ENCODE measurements at places on chromosomes 2 and 18.

DNA sequence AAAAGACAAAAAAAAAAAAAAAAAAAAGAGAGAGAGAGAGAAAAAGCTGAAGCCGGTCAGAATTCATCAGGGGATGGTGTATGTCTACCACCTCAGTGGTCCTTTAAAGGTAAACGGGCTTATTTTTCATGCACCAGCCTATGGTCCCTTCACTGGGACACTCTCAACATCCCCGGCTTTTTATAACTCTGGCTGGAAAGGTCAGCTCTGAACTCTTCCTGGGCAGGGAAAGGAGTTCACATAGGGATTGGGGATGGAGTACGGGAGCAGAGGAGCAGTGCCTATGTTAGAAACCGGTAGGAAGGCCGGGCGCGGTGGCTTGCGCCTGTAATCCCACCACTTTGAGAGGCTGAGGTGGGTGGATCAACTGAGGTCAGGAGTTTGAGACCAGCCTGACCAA, 10.3 kb upstream of the MALT1 start:
- no peak for DNase-seq

DNA sequence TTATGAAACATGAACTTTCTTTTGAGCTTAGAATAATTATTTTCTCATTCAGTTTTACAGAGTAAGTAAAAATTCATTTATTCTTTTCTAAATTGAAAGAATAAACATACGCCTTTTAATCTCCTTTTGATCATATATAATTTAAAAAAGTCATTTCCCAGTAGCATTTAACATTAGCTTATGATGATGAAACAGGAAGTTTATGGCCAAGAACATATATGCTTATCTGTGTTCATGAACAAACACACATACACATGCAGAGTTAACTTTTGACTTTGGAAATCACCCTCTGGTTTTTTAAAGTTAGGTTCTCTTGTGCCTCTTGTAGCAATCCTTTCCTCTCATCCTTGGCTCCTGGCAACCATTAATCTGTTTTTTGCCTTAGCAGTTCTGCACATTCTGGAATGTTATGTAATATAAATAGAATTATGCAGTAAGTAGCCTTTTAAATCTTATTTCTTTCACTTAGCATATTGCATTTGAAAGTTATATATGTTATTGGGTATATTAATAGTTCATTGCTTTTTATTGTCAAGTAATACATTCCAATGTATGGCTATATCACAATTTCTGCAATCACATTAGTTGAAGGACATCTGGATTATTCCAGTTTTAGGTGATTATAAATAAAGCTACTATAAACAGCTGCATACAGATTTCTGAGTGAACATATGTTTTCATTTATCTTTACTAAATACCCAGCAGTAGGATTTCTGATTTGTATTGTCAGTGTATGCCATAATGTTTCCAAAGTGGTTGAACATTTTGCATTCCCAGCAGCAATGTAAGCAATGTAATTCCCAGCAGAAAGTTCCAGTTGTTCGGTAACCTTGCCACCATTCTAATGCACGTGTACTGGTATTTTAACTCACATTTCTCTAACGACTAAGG, 210.3 kb downstream of the ZRANB3 start:
- DNase-seq = no peak

- DNase-seq = no peak
Measured at GRCh38 chr2:20327370-20327769, 23.3 kb downstream of the PUM2 start.

GRCh38 chr2:66771359-66771976, 336.5 kb downstream of the MEIS1 start:
- no peak for DNase-seq

- DNase-seq = no peak
Measured at GRCh38 chr2:207779523-207779922, 9.8 kb upstream of the FZD5 start.

- no peak for DNase-seq
Measured at GRCh38 chr2:229417176-229417575, 146.1 kb upstream of the PID1 start.

DNA sequence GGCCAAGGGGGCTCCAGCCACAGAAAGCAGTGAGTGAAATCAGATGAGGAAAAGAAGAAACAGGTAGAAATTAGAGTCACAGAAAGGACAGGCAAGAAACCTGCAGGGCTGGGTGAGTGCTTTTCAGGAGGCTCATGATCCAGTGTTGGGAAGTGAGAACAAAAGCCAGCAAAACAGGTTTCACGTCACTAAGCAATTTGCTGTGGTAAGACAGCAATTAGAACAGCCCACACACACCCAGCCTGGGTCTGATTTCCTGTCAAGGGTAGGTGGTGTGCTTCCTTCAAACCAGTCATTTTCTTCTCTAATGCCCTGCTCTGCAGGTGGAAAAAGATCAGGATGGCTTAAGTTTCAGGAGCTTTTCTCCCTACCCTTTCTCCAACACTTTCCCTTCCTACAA, 52.9 kb upstream of the XDH start:
- DNase-seq = no peak

- DNase-seq = no peak
Measured at GRCh38 chr2:70312560-70312959, 10.7 kb upstream of the FAM136A start.

- DNase-seq = no peak
Measured at GRCh38 chr2:135475128-135475527, 55.9 kb downstream of the ZRANB3 start.

GRCh38 chr18:48777026-48777743, 173.6 kb downstream of the SMAD7 start:
- DNase-seq = peak; percentile 17

GRCh38 chr2:120607506-120607905, 128.2 kb upstream of the GLI2 start:
- DNase-seq = no peak

GRCh38 chr2:228801451-228801850, 469.6 kb downstream of the PID1 start:
- no peak for DNase-seq

- DNase-seq = no peak
Measured at GRCh38 chr2:26469092-26469710, 8.7 kb downstream of the OTOF start.

DNA sequence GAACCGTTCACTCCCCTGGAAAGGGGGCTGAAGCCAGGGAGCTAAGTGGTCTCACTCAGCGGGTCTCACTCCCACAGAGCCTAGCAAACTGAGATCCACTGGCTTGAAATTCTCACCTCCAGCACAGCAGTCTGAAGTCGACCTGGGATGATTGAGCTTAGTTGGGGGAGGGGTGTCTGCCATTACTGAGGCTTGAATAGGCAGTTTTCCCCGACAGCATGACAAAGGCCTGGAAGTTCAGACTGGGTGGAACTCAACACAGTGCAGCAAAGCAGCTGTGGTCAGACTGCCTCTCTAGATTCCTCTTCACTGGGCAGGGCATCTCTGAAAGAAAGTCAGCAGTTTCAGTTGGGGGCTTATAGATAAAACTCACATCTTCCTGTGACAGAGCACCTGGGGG, 292.5 kb downstream of the NUP35 start:
- DNase-seq = no peak

DNA sequence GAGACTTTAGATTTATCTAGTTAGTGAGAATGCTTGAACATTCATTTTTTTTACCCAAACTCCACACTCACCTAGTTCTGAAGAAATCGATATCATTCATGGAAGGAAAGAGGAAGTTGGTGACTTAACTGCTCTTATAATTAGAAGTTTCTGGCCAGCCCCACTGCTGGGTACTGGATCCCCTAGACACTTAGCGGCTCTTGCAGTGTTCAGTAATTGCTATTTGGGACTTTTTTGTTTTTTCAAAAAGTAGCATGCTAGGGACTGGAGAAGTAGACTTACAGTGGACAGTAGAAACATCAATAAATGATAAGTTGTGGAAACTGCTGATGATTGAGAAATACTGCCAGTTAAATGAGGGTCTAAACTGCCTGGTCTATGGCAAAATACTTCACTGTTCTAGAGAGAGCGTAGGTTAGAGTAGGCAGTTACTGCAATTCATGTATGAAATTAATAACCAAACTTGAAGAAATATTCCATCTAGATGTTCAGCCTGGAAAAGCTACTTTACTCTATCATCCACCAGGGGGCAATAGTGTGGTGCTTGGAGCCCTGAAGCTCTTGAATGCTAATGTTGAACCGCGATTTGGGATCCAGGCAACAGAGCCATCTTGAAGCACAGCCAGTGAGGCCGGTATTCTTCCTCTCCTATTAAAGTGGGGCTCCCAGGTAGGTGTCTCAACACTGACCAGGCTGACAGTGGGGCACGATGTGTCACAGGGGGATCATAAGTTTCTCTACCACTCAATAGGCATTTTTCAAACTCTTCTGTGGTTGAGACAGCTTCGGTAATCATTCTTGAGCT, 146.1 kb upstream of the SESTD1 start:
- no peak for DNase-seq

DNA sequence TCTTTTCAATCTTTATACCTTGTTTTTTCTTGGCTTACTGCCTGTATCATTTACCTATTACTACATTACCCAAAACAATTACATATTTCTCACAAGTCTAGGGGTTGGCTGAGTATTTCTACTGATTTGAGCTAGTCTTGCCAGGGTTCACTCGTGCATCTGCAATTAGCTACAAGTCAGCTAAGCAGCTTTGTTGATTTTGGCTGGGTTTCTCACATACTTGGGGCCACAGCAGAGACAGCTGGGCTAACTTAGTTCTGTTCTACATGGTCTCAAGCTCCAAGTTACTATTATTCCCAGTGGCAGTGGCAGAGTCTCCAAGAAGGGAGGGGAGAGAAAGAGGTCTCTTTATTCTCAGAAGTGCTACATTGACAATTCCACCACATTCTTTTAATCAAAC, 54.7 kb upstream of the SP5 start:
- no peak for DNase-seq

DNA sequence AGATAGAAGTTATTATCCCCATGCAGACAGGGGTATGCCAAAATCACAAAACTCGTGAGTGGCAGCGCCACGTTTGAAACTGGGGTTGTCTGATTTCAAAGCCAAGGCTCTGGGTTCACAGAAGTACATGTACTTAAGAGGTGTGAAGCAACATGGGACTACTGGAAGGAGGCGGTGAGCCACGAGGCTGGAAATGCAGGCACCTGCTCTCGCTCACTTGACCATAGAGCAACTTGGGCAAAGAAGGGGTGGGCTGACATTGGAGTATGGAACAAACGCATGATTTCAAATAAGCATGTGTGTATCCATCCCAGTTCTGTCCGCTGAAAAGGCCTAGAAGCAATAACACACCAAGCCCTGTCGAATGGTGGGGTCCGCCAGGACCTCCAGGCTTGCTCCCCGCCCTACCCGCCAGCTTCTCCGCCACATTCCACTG, 593 bp upstream of the ACTR2 start:
- DNase-seq = no peak

- no peak for DNase-seq
Measured at GRCh38 chr2:866009-866680, 84.5 kb upstream of the SNTG2 start.

GRCh38 chr2:123051136-123051535, 974.0 kb upstream of the CNTNAP5 start:
- no peak for DNase-seq

- no peak for DNase-seq
Measured at GRCh38 chr2:26344581-26345282, 1.2 kb upstream of the SELENOI start.

DNA sequence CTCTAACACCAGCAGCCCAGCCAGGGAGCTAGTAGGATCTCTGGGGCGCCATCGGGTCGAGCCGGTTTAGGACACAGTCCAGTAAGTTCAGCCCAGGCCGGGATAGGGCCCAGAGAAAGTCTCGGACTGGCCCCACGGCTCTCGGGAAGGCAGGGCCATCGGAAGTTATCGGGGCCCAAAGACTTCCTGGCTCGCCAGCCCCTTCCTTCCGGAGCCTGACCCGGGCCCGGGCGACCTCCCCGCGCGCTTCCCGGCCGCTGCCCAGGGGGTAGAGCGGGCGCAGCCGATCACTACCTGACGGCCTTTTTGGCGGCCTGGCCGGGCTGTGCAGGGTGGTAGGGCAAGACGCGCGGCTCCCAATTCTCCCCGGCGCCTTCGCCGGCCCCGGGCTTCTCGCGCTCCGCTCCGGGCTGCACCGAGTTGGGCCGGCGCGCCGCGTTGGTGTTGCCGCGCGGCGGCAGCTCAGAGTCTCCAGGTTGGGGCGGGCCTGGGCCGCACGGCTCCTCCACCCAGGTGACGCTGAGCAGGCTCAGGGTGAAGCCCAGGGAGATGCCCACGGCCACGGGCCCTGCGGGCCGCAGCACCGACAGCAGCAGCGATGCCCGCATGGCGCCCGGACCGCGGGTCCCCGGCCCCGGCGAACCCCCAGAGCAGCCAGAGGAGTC, 546 bp downstream of the CHPF start:
- no peak for DNase-seq

DNA sequence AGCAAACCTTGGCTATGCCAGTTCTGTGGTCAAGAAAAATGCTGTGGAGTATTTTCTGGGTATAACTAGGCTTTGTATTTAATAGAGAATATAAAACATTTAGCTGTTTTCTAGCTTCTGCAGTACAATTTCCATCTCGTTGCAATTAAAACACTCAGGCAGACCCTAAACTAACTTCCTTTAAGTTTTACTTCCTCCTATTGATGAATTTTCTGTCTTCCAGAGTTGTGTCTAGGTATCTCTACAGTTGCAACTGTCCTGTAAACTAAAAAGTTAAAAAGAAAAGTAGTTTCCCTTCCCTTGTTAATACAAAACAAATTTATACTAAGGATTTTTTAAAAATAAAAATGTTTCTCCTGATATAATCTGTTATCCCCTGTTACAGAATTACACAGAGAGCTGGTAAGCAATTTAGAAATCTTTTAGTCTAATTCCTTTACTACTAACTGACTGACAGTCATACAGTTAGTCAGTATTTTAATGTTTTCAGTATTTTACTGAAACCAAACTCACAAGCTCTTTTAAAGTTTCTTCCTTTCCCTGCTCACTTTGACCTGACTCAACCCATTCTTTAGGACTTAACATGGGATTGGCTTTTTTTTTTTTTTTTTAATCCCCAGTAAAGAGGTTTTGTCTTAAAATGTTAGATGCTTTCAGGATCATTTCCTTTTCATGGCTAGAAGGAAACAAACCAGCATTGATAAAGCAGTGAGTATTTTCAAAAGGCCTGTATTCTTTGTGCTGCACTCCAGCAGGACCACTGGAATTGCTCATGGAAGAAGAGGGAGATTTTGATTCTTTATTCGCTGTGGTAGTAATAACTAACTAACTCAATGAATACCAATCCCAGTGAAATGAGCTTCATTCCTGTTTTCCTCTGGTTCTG, 22.9 kb downstream of the ITGAV start:
- no peak for DNase-seq

DNA sequence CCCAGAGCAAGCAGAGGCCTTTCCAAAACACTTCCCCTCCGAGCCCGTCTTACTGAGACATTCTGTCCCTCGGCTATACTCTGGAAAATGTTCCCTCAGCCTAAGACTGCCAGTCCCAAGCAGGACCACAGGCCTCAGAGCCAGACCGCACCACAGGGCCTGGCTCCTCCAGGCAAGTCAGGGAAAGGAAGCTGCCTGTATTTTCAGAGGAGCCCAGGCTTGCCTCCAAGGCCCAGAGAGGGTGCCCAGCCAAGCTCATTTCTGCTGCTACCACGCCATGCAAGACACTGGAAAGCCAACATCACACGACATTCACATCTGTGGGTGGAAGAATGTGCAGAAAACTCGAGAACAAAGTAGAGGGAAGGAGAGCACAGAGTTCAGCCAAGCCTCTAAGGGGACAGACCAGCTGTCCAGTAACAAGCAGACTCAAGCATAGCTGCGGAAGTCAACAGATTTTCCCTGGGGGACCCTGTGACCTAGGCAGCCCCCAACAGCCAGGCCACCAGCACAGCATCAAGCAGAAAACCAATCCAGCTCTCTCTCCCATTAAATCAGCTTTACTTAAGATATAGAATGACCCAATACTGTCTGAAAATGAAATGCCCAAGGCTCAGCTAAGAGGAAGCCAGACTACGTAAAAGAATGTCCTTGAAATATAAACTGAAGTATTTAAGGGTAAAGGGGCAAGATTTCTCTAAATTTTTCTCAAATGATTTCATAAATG, 123.9 kb downstream of the ZFP36L2 start:
- DNase-seq = no peak
